NCI-H526 (cell line): ENCODE measurements at places on chromosomes 7 and 10.

GRCh38 chr7:79298145-79298760, 155.2 kb downstream of the MAGI2 start:
- peak; percentile 31 for DNase-seq

DNA sequence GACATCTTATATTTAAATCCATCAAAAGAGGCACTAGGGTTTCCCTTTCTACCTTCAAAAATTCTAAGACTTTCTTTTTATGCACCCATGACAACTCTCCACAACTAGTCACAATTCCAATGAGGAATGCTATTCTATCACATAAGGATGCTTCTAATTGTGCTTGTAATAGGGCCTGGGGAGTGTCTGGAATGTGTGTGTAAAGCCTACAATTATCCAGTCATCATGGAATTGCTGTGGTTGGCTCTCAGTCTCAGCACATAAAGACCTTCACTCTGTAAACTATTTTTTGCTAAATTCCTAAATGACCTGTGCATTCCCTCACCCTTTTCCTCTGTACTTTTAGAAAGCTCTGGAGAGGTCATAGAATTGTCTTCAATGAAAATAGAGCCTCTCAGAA, 86.7 kb downstream of the EPDR1 start:
- DNase-seq: no peak

- no peak for DNase-seq
Observed at GRCh38 chr10:4691301-4691700, 134.7 kb upstream of the AKR1E2 start.

DNA sequence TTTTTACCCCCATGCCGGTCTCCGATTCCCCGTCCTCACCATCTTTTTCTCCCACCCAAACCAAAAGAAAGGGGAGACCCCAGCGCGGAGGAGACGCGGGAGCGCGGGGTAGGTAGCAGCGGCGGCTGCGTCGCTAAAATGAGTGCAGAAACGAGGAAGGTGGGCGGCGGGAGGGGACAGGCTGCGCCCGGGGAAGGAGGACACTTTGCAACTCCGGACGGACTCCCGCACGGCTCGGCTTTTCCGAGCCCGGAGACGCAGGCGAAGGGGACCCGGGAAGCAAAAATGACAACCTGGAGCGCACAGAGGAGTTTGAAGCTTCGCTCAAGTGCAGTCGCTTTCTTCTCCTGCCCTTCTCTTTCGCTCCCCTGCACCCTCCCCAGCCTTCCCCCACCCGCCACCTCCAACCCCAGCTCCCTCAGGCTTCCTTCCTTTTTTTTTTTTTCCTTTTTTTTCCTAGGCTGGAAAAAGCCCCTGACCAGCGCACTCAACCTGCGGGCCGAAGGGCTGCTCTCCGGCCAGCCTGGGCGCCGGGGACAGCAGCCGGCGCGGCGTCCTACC, 453 bp downstream of the SFMBT2 start:
- DNase-seq: peak; percentile 63

DNA sequence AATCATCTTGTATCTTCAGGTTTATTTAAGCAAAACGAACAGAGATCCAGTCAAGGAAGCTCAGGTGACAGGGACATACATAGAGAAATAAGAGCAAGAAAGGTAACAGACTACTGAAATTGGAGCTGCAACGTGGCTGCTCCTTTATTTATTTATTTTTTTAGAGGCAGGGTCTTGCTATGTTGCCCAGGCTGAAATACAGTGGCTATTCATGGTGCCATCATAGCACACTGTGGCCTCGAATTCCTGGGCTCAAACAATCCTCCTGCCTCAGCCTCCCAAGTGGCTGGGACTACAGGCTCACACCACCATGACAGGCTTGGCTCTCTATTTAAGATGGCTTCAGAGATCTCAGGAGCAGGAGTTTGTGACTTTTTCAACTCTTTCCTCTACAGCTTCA, 46.4 kb downstream of the COL1A2 start:
- no peak for DNase-seq
